ENCODE measurements at places on chromosomes 3 and 15.
A peak's percentile ranks its signal among the peaks of the same experiment; 100 is the strongest.

GRCh38 chr3:7697548-7697947, 804.1 kb upstream of the LMCD1 start:
- DNase-seq = no peak

- DNase-seq = peak; percentile 56
These were observed at the start of gene SPSB4 for GRCh38 chr3:141050576-141051442. SPSB4 (plus strand) TSS chr3:141051347; CDS start chr3:141066105, 14,758 bp downstream.

DNA sequence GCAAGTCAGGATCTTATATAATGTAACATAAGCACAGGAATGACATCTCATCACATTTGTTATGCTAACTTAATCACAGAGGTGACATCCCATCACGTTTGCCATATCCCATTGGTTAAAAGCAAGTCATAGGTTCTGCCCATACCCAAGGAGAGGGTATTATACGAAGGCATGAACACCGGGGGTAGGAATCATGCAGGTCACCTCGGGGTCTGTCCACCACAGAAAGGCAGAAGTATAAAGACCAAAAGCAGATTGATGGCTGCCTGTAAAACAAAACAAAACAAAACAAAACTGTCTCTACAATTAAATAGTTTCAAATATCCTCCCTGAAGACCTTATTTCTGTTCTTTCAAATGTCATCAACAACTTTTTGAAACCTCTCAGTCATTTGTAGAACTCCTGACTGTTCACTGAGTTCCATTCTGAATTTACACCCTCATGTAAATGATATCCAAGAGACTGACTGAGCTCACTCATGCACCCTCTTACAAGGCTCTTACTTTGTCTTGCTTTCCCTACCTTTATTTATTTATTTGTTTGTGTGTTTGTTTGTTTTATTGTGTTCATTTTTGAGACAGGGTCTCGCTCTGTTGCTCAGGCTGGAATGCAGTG, 22.7 kb upstream of the ZNF639 start:
- DNase-seq = no peak

GRCh38 chr3:129855832-129856419, 37.6 kb downstream of the TMCC1 start:
- DNase-seq = no peak

GRCh38 chr3:128094295-128095151, 29.1 kb downstream of the RUVBL1 start:
- DNase-seq = no peak

- DNase-seq = no peak
These were observed 49.5 kb downstream of the MCF2L2 start for GRCh38 chr3:183378951-183379350.

DNA sequence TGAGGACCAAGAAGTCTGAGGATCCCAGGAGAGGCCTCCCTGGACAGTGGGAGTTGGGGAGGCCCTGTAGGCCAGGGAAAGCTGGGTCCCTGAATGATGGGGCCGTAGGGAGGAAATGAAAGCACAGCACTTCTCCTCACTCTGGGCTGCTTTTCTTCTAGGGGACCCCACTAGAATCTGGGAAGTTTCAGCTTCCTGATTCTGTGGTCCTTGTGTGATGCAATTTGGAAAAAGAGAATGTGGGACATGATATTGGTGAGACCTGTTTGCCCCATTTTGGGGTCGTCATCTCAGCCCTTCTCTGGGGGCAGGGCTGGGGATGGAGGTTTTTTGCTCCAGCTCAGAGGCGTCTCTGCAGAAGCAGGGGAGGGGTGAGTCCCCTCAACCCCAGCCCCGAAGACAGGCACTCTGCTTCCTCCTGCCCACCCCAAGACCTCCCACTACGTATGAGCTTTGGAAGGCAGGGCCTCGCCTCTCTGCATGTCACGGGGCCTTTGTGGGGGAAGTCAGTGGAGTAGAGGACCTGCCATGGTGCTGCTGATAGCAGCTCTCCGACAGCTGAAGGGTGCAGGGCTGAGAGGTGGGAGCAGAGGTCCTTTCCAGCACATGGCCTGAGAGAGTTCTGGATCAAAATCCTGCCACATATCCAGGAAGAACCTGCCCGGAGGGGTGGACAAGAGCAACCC, 1.5 kb upstream of the SNX22 start:
- DNase-seq = no peak

GRCh38 chr3:32180141-32180784, 58.2 kb upstream of the CMTM8 start:
- DNase-seq = no peak

DNA sequence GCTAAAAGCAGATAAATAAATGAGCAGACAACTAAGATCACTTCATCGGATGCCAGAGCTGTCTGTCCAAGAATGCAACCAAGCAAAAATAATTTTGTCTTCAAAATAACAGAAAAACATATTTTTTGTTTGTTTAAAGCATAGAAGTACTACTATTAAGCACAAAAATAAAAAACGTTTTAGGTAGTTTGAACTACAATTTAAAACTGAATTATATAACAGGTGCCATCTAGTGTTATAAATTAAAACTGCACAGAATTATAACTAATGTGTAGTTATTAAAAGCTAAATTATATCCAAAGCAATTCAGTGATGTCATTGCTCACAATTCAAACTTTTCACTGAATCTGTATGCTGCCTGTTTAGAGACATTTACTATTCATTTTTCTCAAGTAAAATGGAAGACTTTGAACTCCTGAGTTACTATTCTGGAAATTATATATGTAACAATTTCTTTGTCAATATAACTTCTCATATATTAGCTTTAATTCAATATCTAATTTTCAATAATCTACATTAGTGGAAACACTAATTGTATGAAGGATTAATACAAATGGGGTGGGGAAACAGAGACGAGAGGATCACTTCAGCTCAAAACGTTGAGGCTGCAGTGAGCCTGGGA, 29.5 kb downstream of the LINS1 start:
- DNase-seq = no peak

DNA sequence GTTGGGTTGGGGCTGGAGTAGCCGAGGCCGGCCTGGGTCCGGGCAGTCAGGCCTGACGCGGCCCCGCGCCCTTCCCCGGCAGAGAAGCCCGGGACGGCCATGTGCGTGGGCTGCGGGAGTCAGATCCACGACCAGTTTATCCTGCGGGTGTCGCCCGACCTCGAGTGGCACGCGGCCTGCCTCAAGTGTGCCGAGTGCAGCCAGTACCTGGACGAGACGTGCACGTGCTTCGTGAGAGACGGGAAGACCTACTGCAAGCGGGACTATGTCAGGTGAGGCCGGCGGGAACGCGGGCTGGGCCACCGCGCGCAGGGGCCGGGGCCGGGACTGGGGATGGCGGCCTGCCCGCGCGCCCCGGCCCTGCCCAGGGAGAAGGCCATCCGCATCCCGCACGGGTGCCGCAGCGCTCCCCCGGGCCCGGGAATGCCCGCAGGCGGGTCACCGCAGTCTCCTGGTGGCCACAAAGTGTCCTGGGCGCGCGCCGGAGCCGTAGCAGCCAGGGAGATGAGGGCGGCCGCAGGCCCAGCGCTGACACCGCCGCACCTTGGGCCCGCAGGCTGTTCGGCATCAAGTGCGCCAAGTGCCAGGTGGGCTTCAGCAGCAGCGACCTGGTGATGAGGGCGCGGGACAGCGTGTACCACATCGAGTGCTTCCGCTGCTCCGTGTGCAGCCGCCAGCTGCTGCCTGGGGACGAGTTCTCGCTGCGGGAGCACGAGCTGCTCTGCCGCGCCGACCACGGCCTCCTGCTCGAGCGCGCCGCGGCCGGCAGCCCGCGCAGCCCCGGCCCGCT, 1.3 kb downstream of the ISL2 start:
- no peak for DNase-seq

DNA sequence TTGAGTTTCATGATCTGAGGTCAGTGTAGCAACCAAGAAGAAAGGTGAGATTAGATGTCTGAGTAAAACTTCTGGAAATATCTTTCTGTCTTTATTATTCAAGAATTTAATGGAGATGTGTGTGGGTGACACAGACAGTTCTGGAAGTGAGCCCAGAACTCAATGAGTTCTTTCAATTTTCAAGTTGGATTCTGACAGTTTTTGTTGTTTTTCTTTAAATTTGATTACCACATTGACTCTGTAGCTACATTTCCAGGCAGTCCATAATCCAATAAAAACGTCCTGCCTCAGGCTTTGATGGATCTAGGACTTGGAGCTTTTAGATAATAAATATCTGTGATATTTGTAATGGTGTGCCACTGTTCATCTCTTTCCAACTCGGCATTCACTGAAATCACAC, 3.9 kb upstream of the PARP14 start:
- DNase-seq = no peak

DNA sequence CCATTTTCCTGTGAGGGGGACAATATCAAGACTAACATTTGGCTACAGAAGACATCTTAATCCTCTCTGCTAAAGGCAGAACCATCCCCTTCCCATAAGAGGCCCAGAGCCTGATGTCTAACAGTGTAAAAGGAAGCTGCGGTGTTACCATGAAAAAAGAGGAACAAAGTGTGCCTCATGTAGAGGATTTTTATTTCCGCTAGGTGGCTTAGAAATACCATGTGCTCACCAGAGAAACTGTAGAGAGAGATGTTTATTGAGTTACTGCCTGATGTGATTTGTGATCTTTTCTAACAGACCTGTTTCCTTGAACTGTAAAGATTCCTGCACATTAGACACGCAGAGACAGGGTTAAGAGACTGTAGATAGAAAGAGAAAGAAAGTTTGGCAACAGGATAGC, 22.0 kb downstream of the OR5H15 start:
- DNase-seq = no peak

- DNase-seq = no peak
These were observed 58.6 kb upstream of the CCDC80 start for GRCh38 chr3:112699436-112699978.

DNA sequence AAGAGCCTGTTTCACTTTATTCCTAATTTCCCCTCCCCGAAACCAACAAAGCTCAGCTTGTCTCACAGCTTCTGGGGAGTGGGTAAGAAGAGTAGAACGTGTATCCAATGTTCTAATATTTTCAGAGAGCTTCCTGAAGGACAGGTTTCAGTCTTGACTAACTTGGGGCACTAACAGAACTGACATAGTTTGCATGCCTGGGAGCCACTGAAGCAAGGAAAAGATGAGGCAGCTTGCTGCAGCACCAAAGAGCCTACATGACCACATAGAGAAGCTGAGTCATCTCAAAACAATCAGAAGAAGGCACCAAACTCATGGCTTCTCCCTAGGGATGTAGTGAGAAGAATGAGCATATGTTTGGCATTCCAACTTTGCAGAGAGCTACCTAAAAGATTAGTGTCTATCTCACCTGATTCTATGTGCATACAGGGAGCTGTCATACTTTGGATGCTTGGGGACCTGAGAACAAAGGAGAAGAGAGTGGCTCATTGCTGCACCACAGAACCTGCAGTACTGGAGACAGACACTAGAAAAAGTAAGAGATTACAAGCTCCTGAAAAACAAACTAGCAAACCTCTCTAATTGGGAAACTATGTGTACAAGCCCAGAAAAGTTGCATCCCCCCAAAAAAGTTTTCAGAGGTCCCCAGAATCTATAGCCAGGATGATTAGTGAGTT, 86.9 kb downstream of the DCLK3 start:
- DNase-seq = no peak

GRCh38 chr3:128328546-128329458, 137.9 kb downstream of the DNAJB8 start:
- no peak for DNase-seq

All from stimulated activated CD4-positive, alpha-beta T cell treated with anti-CD3 and anti-CD28 coated beads, Interleukin-2, amount 100 ng/mL, for 24 hours (primary cell).